Suppressor macrophage treated with lipopolysaccharide for 1 hour (primary cell): ENCODE measurements at places on chromosomes 16 and 17.

GRCh38 chr17:69716556-69716955, 302.1 kb downstream of the MAP2K6 start:
- DNase-seq = no peak

- DNase-seq = no peak
Observed at GRCh38 chr16:82157534-82157812, 12.6 kb downstream of the MPHOSPH6 start.

DNA sequence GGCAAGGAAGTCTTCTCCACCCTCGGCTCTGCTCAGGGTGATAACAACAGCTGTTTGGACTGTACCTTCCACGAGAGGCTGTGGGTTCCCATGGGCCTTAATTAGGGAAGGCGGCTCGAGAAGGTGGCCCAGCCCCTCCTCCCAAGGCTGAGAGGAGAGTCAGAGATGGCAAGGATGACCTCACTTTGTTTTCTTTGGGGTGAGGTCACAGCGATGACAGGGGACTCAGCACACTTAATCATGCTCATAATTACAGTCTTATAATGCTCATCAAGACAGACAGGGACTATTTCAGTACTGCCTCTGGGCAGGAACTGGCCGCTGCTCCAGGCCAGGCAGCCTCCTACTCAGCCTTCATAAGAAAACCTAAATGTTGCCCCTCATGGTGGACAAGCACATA, 19.7 kb downstream of the WFDC1 start:
- DNase-seq = no peak

GRCh38 chr17:44971776-44972483, 3.8 kb upstream of the C1QL1 start:
- peak; percentile 64 for DNase-seq

- DNase-seq = peak; percentile 1
Observed at GRCh38 chr17:61555127-61555566, 35.9 kb downstream of the NACA2 start.

DNA sequence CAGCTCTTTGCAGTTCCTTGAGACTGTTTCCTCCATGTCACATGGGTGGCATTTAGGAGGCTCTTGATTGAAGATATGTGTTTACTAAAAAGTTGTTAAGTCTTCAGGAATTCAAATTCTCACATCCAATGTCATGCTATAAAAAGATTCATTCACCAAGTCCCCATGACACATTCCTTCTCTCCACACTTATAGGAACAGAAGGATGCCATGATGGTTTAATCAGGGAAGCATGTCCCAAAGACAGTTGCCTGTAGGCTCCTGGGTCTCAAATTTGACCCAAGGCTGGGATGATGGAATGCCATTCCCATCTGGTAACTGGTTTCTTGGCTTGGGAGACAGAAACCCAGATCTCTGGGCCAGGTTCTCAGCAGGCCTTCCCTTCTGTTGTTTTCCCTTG, 140.6 kb upstream of the SOX9 start:
- DNase-seq = no peak

DNA sequence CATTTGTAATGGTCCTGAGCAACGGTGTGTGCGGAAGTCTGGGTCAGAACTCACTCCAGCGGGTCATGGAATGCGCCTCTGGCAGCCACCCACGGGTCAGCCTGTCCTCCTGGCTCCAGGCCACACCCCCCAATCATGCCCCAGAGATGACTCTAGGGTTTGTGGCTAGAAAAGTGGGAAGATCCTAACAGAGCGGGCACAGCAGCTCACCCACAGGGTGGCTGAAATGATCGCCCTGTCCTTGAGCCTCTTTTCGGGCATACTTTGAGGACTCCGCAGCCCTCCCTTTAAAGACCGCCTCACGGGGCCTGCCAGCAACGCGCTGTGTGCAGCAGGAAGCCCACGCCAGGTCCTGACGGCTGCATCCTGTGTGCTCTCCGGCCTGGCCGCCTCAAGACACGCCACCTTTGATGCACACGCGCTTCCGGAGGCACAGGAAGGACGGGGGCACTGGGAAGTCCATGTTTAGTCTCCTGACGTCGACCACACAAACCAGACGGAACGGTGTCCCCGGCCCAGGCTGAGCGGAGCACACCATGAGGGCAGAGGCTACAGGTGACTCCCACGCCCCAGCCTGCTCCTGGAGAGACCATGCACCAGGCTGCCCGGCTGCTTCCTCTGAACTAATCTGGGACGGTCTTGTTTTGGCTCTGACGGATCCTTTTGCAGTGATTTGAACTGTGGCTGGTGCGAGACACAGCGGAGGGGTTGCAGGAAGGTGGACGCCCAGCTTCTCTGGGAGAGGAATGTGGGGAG, 92.9 kb downstream of the TBC1D16 start:
- peak; percentile 54 for DNase-seq

GRCh38 chr17:69103557-69104233, 38.0 kb downstream of the ABCA6 start:
- DNase-seq = no peak

DNA sequence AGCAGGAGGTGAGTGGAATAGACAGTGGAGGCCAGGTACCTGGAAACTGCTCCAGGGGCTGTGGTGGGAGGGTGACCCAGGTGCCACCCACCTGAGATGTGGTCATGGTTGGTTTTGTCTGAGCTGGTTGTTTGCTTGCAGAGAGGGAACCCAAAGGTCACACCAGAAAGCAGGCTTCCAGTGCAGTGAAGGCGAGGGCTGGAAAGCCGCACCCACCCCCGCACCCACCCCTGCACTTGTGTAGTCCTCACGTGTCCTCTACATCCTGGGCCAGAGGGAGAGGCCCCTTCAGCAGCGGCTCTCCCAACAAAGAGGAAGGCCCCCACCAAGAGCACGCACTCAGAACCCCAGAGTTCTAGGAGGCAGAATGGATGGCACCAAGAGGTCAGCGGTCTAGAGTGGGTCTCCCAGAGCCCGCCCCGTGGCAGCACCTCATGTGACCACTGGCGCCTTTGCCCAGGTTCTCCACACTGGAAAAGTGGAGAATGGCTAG, 92.6 kb upstream of the CBX4 start:
- DNase-seq = no peak
